ENCODE measurements at places on chromosomes 12 and 14. TPM values are rescaled to one million over a fixed set of nuclear protein-coding genes. Genes with fewer than 3 reads are reported as not detected.

Gene KRT83
- total RNA-seq = not detected

Gene MYO1H
- total RNA-seq = not detected

Gene PPM1H
- total RNA-seq = 12.3 TPM

Gene SINHCAF
- 12.4 TPM for total RNA-seq

Gene FGD4
- 54.6 TPM for total RNA-seq

Gene CCDC198
- not detected for total RNA-seq

Gene PLA2G1B
- not detected for total RNA-seq

Gene ACACB
- 112 TPM for total RNA-seq

Gene KRT86
- 0.45 TPM for total RNA-seq

Gene KRT79
- total RNA-seq = not detected

GRCh38 chr14:58832095-58832521, 194.3 kb downstream of the DACT1 start:
- DNase-seq = no peak

- no peak for DNase-seq
These were observed 174.6 kb downstream of the CACNA1C start for GRCh38 chr12:2227360-2227759.

- DNase-seq = no peak
These were observed 930.5 kb upstream of the NOVA1 start for GRCh38 chr14:27528328-27528727.

DNA sequence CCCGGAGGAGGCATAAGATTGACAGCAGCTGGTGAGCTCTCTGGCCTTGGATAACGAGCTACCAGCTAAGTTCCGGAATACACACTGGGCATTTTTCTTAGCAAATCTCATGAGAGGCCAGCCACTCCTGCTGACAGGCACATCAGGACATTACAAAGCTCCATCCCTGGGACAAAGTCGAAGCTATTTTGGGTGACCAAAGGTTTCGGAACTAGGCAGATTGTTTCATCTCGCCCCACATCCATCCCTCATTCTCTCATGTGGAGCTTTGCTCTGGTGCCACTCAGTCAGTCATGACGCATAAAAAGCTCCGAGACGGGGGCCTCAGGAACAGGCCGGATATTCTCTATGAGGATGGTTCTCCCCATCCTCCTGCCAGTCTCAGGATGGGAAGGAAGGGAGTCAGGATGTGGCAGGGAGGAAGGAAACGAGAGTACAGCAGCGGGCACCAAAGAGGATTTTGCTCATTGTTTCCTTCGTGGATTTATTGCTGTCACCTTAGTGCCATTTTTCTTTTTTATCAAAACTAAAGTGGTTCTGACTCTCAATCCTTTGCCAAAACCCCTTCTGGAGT, 253.1 kb upstream of the FKBP4 start:
- DNase-seq = no peak

- DNase-seq = no peak
These were observed 30.0 kb upstream of the GRIP1 start for GRCh38 chr12:66708704-66709456.

- peak; percentile 59 for DNase-seq
These were observed 275.9 kb downstream of the FBXL14 start for GRCh38 chr12:1318327-1319031.

GRCh38 chr14:105279642-105280361, 21.0 kb downstream of the BRF1 start:
- no peak for DNase-seq

DNA sequence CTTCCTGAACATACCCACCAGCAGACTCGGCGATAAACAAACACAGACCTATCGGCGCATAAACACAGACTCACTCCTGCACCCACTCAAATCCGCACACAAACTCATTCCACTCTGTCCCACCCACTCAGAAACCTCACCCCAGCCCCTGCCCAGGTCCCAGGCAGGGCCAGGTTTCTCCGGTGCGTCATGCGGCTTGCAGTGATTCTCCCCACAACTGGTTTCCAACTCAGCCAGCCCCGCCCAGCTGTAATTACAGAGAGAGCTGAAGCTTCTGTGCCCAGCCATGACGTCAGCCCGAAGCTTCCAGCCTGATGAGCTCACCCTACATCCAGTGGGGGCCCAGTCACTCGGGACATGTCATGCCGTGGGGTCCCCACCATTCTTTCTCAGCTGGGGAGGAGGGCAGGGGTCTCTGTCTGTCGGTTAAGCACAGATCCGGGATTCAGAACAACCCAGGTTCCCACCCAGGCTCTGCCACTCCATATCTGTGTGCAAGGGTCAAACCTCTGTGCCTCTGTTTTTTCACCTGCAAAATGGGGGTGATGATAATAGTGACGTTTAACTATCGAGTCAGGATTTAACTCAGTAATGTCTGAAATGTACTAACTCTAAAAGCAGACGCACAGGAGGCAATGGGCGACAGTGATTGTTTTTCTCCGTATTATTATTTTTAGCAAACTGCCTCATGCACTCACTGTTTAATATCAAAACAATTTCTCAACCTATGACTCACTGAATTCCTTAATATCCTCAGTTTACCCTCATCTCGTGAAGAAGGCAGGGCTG, 2.3 kb upstream of the HSPB8 start:
- DNase-seq = peak; percentile 88

- no peak for DNase-seq
These were observed 179.1 kb downstream of the KITLG start for GRCh38 chr12:88401155-88401554.

DNA sequence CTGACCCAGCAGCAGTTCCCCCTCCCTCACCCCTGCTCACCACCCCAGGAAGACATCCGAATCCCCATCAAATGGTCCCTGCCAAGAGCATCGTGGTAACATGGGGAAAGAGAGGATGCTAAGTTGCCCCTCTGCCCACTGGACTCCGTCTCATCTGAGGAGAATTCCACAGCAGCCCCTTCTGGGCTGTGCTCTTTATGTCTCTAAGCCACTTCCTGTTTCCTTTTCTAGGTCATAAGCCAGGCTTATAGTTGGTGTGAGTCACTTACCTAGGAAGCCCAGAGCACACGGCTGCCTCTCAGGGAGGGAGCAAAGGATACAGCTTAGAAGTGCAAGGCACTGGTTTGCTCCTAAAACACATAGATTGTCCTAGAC, 76.0 kb downstream of the VCPKMT start:
- DNase-seq = no peak

GRCh38 chr12:46553266-46553665, 180.7 kb upstream of the SLC38A2 start:
- DNase-seq = no peak

- no peak for DNase-seq
These were observed 113.5 kb upstream of the VRK1 start for GRCh38 chr14:96683562-96684289.

GRCh38 chr14:22882529-22883172, 371 bp upstream of the REM2 start:
- no peak for DNase-seq

DNA sequence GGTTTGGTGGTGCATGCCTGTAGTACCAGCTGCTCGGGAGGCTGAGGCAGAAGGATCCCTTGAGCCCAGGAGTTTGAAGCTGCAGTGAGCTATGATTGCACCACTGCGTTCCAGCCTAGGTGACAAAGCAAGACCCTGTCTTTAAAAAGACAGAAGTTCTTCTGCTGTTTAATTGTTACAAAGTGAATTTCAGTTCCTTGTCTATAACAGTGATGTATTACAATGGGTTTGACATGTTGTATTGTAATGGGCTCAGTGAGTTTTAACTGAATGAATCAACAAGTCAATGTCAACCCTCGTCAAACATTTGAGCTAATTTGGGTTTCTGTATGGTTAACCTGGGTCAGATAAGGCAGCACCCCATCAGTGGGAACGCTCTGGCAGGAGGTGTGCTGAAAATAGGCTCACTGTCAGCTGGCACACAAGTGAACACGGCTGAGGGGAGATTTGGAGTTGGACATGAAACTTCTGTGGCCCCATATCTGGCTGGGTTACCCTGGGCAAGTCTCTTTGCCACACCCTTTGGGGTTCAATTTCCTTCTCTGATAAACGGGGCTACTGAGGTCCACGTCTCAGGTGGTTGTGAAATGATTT, 14.0 kb upstream of the TRPV4 start:
- DNase-seq = no peak

- no peak for DNase-seq
These were observed 71.3 kb downstream of the TSPAN11 start for GRCh38 chr12:30997685-30998440.

DNA sequence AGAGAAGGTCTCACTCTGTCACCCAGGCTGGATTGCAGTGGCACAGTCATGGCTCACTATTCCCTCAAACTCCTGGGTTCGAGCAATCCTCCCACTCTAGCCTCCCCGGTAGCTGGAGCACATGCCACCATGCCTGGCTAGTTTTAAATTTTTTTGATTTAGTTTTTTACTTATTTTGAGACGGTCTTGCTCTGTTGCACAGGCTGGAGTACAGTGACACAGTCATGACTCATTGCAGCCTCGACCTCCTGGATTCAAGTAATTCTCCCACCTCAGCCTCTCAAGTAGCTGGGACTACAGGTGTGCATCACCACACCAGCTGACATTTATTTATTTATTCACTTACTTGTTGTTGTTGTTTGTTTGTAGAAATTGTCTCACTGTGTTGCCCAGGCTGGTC, 22.2 kb upstream of the DIP2B start:
- DNase-seq = no peak

DNA sequence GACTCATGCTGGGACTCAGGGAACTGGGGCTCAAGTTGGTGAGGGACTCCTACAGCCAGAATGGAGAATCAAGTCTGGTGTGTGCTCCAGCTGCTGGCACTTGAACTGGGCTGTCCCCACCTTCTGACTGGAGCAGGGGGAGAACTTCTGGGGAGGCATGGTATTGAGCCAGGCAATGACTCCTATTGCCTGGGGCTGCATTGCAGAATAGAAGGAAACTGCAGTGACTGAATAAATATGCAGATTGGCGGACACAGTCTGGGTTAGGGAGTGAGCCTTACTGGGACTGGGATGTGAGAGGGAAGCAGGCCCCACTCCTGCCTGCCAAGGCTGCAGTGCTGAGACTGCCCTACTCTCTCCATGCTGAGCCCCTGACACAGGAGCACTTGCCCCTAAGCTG, 8.8 kb upstream of the ZNF268 start:
- DNase-seq = no peak

DNA sequence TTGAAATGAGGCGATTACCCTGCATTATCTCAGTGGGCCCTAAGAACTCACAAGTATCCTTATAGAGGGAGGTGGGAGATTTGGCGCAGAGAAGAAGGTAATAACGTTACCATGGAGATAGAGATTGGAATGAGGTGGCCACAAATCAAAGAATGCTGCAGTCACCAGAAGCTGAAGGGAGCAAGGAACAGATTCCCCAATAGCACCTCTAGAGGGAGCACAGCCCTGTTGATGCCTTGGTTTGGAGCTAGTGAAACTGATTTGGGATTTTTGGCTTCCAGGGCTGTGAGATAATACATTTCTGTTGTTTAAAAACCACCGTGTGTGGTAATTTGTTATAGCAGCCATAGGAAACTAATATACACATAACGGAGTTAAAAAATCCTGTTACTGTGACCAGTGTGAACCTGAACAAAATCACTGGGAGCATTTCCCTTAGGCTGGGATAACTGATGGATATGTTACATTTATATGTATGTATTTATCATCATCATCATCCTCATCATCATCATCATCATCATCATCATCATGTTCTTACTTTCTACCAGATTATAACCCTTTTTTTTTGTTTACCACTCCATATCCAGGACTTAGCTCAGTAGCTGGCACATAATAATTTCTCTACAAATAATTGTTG, 100.3 kb downstream of the LIN7A start:
- no peak for DNase-seq

DNA sequence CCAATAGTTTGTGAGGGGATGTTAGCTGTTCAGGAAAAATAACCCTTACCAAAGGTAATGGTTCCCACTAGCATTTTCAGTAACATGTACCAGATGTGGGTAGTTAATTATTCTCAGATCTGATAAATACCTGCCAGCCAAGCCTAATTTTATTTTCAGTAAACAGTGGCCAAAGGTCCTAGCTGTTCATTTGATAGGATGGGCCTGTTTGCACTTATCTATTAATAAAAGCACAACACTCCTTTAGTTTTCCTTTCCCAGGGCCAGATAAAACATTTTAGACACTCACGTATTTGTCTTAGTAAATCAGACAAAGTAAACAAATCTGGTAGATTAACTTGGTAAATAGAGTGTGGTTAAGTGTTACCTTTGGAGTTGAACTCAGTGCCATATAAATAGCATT, 345.1 kb downstream of the RAD51B start:
- no peak for DNase-seq

DNA sequence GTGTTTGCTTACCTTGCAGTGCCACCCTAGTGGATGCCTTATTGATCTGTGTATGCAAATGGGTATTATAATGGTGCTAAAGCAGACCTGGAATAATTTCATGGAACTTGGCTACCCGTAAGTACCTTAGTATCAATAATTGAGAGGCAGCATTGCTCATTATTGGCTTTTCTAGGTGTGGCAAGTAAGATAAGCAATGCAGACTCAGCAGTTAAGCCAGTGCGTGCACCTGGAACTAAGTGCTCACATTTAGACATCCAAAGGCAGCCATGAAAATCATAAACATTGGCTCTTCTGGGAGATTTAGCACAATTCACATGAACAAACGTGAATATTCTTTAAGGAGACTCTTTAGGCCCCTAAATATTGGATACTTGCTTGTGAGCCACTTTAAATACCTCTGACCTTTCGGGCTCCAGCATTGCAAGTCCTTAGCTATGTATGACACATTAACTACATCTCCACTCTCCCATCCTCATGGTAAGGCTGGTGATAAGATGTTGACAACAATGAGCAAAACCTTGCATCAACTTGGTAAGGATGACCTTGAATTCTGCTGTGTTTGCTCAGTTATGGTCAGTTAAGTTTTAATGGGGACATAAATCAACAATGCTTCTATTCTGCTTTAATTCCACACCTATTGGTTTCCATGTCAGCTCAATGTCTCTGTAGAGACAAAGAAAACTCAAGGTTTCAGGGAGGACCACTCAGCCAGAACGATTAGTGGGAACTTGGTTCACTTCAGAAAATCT, 112.0 kb downstream of the SLC5A8 start:
- no peak for DNase-seq

GRCh38 chr12:6336889-6337853, 4.7 kb downstream of the TNFRSF1A start:
- no peak for DNase-seq

- DNase-seq = no peak
These were observed 235.4 kb downstream of the FSCB start for GRCh38 chr14:44271637-44272036.

DNA sequence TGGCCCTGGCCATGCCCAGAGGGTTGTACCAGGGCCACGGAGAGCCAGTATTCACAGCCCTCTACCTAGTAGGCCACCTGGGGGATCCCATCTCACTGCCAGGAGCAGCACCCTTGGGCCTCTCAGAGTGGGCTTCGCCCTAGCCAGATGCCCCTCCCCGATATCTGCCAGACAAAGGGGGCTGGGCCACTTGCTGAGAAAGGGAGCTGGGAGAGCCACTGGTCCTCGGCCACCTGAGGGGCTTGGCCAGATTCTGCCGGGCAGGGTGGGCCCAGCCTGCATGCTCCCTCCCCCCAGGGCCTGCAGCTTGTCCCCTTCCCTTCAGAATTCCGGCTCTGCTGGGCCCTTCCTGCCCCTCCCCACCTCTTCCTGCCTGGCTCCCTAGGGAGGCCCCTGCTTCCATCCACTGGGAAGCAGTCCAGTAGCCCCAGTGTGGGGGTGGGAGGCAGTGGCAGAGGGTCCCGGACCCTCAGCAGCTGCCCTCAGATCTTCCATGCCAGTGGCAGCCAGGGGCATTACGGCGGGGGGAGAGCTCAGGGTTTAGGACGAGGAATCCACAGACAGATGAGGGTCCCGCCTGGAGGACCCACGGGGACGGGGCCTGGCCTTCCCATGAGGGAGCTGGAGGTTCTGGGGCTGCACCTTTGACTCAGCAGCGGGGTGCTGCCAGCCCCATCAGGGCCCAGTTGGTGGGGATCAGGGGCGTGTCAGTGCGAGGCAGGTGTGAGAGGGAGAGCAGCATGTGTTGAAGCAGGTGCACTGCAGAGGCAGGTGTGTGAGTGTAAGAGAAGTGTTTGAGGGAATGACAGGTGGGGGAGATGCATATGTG, 2.4 kb downstream of the CRIP2 start:
- no peak for DNase-seq

Data from sciatic nerve (tissue), 2 donors.